ENCODE measurements at places on chromosomes 3 and 15.

GRCh38 chr3:68288085-68288484, 633.7 kb upstream of the SUCLG2 start:
- no peak for DNase-seq

- DNase-seq, result no peak
Observed at GRCh38 chr15:26561130-26561529, 211.7 kb downstream of the GABRB3 start.

DNA sequence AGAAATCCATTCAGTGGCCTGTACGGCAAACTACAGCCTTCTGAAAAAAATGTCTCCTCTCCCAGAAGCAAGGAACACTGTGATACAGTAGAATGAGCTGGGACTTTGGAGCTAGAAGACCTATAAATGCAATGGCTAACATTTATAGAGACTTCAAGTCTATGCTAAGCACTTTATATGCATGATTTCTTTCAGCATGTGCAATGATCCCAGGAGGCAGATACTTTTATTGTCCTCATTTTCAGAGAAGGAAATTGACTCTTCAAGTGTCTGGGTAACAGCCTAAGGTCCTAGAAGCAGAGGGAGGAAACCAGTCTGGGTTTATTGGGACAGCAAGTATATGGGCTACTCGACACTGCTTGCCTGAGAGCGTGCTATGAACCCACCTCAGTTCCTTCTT, 140.9 kb downstream of the ALDH1A2 start:
- no peak for DNase-seq

- no peak for DNase-seq
Observed at GRCh38 chr15:26628879-26629529, 143.9 kb downstream of the GABRB3 start.

GRCh38 chr15:55247766-55248427, 41.7 kb downstream of the RAB27A start:
- no peak for DNase-seq

Measured in stimulated activated CD8-positive, alpha-beta memory T cell treated with anti-CD3 and anti-CD28 coated beads, Interleukin-7, amount 100 ng/mL, for 24 hours (primary cell).